ENCODE measurements at places on chromosomes 12 and 14. TPM values are rescaled to one million over a fixed set of nuclear protein-coding genes. Genes with fewer than 3 reads are reported as not detected.

- DNase-seq = no peak
Observed at GRCh38 chr14:32662211-32662610, 276.5 kb upstream of the NPAS3 start.

DNA sequence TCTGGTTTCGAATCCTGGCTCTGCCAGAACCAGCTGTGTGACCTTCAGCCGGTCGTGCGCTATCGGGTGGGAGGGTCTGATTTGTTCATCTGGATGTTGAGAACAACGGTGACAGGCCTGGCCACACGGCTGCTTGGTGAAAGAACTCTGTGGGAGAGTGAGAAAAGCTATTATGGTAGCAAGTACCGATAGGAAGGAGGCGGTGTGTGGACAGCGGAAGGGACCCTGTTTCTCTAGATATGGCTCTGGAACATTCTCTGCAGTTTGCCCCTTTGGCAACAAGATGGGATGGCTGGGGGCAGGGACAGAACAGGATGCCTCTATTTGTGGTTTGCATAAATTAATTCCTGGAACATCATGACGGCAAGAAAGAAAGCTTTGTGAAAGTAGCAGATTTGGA, 347.3 kb downstream of the AACS start:
- DNase-seq = no peak

GRCh38 chr14:95352481-95352880, 32.8 kb upstream of the CLMN start:
- DNase-seq = no peak

DNA sequence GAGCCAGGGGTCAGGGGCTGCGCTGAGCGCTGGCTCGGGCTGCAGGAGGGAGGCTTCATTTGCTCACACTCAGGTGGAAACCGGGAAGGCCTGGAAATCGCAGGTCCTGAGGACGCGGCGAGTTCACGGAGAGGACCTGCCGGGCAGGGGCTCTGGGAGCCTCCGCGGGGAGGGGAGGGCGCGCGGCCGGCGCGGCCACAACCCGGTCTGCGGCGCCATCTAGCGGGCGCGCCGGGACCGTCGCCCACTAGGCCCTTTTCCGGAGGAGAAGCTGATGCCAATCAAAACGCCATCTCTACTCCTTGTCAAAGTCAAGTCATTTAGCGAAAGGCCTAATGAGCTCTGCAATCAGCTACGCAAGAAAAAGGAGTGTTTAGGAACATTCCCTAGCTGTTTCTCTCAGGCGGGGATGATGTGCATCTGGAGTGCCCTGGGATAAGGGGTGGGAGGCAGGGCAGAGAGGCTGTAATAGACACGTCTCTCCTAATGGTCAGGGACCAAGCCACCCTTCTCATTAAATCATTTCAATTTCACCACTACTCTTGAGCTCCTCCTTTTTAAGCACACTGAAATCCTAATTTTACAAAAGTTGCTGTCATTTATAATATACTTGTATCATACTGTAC, 885.8 kb upstream of the TMEM132C start:
- peak; percentile 7 for DNase-seq

The NCAPD2 gene
- total RNA-seq = 29.6 TPM
